ENCODE measurements at places on chromosomes 7 and 10.

DNA sequence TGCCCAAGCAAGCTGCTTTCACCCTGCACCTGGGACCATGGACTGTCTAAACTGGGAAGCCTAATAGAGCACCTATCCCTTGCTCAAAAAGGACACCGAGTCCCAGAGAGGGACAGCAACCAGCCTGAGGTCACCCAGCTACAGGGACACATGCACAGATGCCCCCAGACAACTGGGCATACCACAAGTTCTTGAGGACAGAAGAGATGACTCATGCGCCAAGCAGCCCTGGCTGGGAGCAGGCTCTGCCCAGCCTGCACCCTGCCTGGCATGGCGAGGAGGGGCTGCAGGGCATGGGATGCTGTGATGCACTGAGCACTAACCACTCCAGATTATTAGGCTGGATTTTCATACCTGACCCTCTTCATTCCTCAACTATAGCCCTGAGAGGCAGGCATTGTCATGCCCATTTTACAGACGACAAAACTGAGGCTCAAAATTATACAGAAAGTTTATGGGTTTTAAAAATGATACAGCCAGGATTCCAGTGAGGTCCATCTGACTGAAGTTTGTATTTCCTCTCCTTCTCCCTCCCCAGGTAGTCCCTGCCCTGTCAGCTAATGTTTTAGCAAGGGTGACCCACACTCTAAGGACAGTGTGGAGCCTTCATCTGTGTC is 289.3 kb upstream of the ZMIZ1 start:
- DNase-seq, result no peak

GRCh38 chr10:89295597-89295996 is 6.2 kb upstream of the IFIT2 start:
- no peak for DNase-seq

GRCh38 chr7:18808026-18808425 is 309.4 kb downstream of the TWIST1 start:
- no peak for DNase-seq

DNA sequence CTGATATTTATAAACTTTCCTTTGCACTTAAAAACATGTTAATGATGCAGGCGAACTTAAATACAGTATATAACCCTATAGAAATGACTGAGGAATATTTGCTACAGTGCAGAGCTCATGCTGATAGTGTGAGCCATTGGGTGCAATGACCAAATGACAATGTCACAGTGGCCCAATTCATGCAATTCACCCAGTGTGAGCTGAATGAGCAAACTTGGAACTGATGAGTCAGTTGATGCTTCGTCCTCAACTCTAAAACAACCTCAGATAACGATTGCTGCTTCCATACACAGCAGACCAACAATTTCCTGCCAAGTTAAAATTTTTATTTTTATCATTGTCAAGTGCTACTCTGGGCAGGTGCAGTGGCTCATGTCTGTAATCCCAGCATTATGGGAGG is 12.1 kb upstream of the ZC3HAV1L start:
- peak; percentile 75 for DNase-seq

- no peak for DNase-seq
These were observed 6.7 kb downstream of the CPXM2 start for GRCh38 chr10:123884907-123885381.

- DNase-seq, result no peak
These were observed 2.6 kb downstream of the EXOC4 start for GRCh38 chr7:133255486-133255885.

- no peak for DNase-seq
These were observed 103.5 kb downstream of the INSYN2A start for GRCh38 chr10:127092916-127093315.

DNA sequence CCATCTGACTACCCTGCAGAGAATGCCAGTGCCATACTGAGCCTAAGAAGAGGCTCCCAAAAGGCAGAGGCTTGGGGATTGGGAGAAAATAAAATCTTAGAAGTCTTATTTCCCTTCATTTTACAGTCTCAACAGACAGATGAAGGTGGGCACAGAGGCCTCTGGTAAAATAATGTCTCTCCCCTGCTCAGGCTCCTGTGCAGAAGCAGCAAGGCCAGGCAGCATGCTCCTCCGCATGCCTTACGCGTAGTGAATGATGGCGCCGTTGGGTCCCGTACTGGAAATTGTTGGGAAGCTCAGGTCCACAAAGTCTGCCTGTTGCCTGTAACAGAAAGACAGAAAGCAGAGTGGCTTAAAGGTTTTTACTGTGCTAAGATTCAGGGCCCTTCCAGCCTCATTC is 45.8 kb downstream of the XPNPEP1 start:
- no peak for DNase-seq

DNA sequence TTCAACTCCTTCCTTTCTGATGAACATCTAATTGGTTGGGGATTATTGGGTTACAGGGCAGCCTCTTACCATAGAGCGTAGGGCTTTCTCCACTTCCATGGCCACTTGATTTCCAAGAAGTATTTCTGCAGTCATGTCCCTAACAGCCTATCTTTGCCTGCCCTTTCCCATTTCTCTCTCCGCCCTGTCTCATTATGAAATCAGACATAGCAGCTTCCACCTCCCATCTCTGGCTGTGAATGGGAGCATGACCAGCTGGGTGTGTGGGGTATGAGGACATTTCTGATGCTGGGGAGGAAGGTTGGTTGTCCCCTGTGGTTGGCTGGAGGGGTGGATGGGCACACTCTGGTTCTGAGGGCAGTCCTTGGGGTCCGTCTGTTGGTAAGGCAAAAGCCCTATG is 41.2 kb downstream of the ADCYAP1R1 start:
- no peak for DNase-seq

DNA sequence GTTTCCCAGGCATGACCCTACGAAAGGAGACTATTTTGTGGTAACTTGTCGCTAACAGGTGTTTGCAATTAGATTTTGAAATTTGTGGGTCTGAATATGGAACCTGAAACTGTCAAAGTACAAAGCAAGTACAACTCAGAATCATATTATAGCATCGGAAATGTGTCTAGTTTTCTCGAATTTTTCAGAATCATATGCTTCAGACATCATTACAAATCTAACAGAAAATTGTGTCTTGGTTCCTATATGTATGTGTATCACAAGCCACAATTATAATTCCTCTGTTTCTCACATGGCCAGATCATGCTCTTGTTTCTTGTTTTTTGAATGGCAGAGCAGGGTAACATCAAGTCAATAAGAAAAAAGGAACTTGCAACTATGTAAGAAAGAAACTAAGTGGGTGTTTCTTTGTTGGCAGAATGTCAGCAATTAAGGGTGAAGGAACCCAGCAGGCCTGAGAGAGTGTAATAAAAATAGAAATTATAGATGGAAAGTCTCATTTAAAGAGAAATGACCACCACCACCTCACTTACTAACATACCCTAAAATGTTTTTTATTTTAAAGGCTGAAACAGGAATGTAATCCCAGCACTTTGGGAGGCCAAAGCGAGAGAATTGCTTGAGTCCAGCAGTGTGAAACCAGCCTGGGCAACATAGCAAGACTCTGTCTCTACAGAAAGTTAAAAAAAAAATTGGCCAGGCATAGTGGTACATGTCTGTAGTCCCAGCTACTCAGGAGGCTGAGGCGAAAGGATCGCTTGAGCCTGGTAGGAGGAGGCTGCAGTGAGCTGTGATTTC is 51.3 kb downstream of the PRTFDC1 start:
- no peak for DNase-seq

GRCh38 chr7:27107391-27108381 is 5.2 kb upstream of the HOXA2 start:
- no peak for DNase-seq

GRCh38 chr7:20030417-20030816 is 186.8 kb downstream of the MACC1 start:
- no peak for DNase-seq

- DNase-seq, result peak; percentile 12
These were observed 4.8 kb upstream of the CHN2 start for GRCh38 chr7:29189743-29190201.

DNA sequence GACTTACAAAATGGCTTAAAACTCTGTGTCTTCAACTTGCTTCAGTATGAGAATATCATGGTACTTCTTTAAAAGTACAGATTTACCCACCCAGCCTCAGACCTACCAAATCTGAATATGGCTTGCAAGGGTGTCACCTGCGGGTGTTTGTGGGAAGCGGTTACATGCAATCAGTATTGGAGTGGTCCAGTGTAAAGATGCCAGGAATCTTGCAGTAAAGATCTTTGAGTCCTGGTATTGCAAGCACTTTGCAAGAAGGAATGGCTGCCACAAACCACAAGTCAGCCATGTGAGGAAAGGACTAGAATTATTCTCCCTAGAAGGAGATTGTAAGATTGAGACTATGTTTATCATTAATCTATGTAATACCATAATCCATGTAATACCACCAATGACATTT is 115.1 kb downstream of the PON1 start:
- no peak for DNase-seq

- no peak for DNase-seq
These were observed 560 bp downstream of the RARRES2 start for GRCh38 chr7:150340875-150341262.

GRCh38 chr7:144780071-144780608 is 55.7 kb downstream of the TPK1 start:
- no peak for DNase-seq

GRCh38 chr10:21445163-21445562 is 80.3 kb downstream of the SKIDA1 start:
- no peak for DNase-seq

DNA sequence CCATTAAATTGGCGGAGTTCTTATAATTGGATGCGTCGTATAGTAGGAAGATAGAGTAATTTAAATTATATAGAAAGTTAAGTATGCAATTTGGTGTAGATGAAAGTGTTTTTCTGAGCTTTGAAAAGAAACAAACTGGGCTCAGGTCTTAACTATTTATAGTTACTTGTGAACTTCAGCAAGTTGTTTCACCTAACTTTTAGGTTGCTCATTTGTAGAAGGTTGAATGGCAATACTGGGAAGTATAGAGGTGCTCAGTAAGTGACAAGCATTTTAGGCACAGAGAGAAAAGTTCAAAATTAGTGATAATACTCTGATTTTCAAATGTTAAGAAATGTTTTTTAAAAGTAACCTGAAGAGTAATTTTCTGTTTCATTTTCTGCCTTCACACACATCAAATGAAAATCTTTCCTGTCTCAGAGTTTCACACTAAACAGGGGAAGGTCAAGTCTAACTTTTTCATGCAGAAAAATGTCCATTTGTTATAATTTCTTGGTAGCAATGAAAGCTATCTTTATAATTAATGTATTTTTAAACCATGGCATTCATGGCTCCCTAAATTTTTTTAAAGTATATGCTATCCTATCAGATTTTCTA is 146.5 kb downstream of the PHF14 start:
- no peak for DNase-seq

- DNase-seq, result no peak
These were observed 394.8 kb upstream of the IGFBP3 start for GRCh38 chr7:46315891-46316290.

DNA sequence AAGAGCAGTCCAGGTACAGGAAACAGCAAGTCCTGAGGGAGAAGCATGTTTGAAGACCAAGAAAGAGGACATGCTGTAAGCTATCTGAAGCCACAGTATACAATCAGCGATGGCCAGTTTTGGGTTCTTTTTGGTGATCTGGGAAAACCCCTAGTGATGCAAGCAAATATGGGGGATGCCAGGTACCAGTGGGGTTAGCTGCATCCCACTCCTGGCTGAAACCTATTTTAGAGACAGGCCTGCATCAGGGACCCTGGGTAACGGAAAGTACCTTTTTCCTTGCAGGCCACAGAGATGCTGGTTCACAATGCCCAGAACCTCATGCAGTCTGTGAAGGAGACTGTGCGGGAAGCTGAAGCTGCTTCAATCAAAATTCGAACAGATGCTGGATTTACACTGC is 32.9 kb downstream of the AP3M1 start:
- DNase-seq, result no peak

GRCh38 chr10:7133278-7133677 is 277.6 kb downstream of the SFMBT2 start:
- DNase-seq, result no peak

DNA sequence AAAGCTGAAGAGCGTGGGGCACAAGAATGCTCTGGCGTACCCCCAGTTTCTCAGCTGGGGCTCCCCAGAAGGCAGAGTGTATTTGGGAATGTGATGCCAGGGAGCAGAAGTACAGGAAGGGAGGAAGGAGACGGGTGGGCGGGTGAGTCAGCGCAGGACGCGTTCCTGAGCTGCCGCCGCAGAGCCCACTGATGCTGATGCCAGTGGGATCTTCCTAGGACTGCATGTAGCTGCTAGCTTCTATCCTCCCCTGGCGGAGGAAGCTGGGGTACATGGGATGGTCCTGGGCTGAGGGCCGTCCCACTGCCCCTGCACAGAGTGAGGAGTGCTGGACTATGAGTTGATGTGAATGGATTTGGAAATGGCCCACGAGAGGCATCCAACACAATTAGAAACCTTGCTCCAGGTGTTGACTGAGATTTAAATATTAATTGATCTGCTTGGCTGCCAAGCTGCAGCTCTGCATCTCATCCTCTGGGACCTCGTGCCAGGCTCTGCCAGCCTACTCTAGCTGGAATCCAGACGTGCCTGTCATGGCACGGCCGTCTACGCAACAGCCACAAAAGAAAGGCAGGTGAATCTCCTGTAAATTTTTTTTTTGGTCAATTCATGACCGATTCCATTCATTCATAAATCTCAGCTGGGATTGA is 66.2 kb upstream of the RHEB start:
- DNase-seq, result no peak

DNA sequence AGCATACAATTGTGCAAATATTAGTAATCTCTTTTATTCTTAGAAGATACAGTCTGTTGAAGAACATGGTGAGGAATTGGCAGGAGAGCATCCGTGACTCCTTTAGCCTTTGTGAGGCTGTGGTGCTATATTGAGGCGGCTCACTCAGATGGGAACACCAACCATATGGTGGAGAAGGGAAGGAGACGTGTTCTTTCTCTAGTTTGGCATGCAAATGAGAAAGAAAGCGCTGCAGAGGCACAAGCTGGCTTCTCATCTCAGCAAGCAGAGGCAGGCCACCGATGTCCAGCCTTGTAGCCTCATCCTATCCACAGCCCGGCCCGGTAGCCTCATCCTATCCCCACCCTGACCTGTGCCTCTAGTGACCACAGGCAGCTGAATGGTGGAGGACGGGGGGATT is 288.3 kb downstream of the CAMK1D start:
- DNase-seq, result no peak

GRCh38 chr7:43636093-43636492 is 53.2 kb downstream of the STK17A start:
- DNase-seq, result no peak

DNA sequence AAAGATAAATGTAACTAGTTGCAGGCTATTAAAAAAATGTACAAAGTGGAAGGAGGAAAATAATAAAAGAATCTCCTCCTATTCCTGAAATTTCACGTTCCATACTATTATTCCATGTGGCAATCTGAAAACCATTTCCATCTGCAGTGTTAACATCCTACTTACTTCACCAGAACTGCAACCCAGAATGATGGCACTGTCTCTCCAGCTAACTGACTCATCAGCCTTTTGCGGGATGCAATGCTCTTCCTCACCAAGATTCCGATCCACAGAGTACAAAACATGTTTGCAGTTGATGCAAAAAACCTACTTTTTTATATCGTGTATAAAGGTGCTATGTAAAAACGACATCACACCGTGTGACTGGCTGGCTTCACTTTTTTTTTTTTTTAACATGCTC is 50.8 kb downstream of the ESYT2 start:
- DNase-seq, result no peak
